CD4-positive, alpha-beta T cell treated with Interleukin-17A for 1 hour (primary cell): ENCODE measurements at places on chromosomes 2 and 18.
A peak's percentile ranks its signal among the peaks of the same experiment; 100 is the strongest.

DNA sequence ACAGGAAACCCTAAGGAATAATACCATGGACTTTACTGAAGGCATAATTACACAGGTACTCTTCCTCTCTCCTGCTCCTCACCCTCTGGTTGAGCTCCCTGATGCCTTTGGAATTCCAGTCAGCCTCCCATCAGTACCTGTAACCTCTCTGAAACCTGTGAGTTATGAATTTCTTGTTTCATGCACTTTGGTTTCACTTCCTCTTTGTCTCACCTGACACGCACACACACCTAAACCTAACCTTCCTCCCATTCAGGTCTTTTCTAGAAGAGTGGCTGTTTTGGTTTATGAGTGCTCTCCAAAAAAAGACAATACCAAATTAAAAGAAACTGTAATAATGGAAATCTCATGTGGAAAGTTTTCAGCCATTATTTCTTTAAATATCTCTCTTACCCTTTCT lies 451.3 kb upstream of the VWC2L start:
- DNase-seq = no peak

- no peak for DNase-seq
Measured at GRCh38 chr18:35192415-35192814, 48.4 kb upstream of the ZNF397 start.

GRCh38 chr18:46042571-46043123 lies 29.4 kb downstream of the PSTPIP2 start:
- peak; percentile 37 for DNase-seq

DNA sequence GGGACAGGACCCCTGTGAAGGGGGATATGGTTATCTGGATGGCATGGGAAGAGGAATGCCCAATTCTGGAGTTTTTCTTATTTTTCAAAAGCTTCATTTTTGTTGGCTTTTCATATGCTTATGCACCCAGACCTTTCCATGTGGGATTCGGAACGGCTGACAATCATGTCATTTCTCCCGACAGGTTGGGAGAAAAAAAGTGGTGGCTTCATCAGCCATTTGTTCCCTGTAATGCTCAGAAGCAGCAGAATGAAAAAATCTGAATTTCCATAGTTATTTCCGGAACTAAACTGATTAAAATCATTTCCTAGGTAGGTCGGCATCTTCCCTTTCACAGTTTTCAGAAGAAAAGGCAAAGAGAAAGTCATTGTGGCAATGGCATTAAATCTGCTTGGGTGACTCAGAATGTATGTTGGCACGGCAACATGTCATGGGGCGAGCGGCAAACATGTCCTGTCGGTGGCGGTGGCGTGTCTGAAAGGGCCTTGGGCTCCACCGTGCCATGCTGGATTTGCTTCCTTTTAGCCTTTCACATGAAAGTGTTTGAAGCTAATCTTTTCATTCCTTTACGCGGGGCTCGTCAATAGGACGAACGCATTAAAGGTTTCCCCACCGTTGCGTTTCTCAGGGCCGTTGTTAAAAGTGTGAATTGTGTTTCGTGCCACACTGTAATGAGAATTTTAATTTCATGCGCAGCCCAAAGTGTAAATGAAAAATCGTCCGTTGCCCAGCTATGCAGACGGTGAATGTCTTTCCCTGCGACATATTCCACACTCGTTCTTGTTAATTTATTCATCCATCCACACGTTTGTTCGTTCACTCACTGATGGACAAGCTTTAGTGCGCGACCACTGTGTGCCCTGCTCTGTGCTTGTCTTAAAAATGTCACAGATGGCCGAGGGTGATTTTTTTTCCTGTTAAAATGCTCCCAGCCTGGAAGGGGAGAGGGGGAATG lies 18.5 kb downstream of the ACKR3 start:
- DNase-seq = no peak

DNA sequence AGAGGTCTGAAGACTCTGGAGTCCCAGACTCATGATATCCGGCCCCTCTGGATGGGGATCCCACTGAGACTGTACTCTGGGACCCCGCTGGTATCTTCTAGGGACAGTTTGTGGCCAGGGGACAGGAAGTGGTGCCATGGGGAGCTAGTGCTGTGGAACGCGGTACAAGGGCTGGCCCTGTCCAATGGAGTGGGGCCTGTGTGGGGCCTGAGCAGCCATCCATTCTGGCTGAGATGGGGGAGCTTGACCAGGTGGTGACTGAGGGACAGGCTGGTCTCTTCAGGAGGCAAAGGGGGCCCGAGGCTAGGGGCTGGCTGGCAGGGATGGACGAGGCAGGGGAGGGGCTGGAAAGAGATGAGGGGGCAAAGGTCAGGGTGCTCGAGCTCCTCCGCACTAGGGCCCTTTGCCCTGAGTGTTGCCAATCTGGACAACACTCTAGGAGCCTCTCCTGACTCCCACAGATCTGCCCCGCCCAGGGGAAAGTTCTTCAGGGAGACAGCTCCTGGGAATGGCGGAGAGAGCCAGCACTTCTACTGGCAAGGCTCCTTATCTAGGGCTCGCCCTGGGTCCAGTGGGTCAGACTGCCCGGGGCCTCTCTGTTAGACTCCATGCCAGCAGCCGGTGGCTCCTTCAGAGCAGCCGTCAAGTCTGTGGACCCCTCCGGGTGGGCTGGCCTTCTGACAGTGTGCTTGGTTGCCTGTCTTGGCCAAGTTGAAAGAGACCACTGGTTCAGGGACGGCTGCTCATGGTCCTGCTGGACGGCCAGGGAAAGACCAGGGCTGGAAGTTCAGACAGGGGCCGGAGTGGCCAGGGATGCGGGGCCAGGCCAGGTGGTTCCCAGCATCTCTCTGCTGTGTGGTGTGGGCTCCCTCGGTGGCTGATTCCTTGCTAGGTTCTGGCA lies 12.3 kb downstream of the MALL start:
- no peak for DNase-seq
